ENCODE measurements at places on chromosomes 6 and 20.

- no peak for DNase-seq
Measured at GRCh38 chr6:96156425-96156824, 140.7 kb downstream of the FUT9 start.

- no peak for DNase-seq
Measured at GRCh38 chr6:69624944-69625343, 171.9 kb downstream of the LMBRD1 start.

DNA sequence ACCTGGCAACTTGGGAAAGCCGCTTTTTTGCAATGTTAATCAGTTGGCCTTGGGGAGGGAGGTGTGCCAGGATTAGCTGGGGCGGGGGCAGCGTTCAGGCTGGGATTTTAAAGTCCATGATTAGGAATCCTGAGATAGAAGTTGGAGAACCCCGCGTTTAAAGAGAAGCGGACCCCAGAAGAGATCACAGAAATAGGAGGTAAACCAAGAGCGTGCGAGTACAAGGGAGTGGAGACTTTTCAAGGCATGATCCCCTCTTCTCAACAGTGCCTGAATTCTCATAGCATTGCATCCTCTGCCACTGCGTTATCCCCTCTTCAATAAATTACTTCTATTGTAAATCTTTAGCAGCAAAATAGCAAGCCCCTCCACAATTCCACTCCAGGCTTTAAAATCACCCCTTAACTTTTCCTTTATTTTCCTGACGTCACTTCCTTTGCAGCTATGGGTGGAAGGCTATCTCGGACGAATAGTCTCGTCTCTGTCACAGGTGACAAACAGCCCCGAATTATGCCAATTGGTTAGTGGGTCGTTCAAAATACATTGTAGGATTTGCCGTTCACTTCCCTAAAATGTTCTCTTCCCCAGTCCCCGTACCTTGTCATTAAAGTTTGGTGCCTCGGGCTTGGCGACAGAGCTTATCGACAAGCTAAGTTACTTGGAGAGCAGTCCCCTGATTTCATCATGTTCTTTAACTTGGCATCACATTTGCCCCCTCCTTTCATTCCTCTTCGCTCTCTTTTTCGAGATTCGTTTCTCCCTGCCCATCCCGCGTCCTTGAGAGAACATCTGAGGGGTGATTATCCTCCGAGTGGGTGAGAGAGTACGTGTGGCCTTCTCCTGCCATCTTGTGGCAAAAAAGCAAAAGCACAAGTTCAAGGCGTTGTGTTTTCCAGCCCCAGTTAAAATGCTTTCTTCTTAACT, 17.1 kb downstream of the OR2B2 start:
- DNase-seq: peak; percentile 54

DNA sequence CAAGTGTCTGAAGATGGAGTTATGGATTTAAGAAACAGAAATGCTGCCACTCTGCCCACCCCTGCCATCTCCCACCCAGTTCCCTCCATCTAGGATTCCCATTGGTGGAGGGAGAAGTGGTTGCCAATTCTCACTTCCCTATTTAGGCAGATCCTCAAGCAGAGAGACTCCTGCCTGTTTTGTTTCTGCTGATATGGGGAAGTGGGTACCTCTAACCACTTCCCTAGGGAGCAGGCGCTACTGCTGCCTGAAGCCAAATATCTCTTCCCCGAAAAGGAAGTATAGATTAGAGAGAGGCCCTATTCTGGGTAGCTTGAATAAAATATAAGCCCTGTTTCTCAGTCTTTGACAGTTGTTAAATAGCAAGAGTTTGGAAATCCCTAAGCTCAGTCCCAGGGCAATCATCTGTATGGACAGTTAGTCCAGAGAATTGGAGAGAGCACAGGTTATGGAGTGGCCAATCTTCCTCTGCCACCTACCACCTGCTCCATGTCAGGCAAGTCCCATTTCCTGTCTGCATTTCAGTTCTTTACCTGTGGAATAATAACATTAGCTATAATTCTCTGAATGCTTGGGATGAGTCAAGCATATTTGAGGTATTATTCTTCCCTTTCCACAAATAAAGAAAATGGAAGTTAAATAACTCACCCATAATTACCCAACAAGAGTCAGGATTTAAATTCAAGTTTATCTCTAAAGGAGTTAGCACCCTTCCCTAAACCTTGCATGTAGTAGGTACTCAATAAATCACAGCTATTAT, 2.6 kb upstream of the ADGB start:
- no peak for DNase-seq

DNA sequence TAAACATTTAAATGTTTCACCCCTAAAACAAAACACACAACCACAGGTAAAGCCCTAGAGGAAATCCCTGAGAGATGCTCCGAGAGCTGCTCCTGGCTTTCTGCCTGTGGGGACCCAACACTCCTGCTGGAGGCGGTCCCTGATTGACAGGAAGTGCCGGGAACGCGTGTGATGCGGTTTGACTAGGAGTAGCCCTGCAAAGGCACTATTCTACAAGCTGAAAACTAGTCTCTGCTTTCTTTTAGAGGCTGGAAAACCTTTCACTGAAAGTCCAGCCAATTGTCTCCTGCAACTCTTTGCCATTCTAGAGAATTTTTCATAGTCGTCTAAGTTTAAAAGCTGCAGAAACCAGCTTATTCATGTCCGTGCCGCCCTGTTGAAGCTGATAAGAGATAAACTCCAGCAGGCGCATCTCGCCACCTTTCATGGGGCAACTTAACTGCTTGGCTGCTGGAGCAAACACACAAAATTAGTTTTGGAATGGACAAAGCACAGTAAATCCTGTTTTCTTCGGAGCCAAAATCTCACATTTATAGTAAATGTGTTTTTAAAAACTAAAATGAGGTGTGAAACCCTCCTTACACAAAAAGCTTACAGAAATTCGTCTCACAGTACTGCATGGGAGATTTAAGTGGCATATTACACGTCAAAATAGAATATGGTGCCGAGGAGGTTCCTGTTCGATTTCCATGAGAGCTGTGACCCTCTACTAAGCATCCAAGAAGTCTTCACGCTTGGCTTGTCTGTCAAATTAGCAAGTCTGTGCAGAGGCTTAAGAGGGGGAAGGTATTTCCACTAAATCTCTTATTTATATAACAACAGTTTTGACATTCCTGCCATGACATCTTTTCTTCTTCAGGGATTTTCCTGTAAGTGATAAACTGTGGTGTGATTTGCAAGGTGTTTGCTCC, 46.9 kb downstream of the DACT2 start:
- DNase-seq: no peak

DNA sequence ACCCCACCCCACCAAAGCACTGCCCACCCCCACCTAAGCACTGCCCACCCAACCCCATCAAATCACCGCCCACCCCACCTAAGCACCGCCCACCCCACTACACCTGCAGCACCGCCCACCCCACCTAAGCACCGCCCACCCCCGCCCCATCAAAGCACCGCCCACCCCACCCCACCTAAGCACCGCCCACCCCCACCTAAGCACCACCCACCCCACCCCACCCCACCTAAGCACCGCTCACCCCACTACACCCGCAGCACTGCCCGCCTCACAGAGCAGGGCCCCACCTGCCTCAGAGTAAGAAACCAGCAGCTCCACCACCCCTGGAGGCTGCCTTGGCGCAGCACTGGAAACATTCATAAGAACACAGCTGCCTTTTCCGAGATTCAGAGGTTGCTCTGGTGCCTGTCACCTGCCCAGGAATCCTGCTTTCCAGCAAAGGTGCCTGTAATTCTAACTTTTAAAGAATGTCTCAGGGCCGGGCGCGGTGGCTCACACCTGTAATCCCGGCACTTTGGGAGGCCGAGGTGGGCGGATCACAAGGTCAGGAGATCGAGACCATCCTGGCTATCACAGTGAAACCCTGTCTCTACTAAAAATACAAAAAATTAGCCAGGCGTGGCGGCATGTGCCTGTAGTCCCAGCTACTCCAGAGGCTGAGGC, 148.2 kb downstream of the BMP7 start:
- no peak for DNase-seq

- DNase-seq: no peak
Measured at GRCh38 chr6:130743175-130743574, 84.0 kb upstream of the SMLR1 start.

DNA sequence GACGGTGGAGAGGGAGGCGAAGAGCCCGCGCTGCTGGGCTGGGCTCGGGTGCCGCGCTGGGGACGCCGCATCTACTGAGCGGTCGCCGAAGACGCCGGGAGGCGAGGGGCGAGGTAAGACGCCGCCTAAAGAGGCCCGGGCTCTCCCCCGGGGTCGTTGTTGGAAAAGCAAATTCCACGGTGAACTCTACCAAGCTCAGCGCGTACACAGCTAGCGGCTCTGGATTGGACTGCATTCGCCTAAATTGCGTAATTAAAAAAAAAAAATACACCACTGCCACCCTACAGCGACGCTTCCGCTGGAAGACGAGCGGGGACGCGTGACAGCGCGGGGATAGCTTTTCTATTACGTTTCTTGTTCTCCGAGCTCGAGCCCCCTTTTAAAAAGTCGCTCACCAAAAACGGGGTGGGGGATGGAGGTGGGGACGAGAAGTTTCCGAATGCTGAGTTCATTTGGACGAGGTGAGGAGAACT, 92.0 kb upstream of the PRDM1 start:
- DNase-seq: peak; percentile 25

DNA sequence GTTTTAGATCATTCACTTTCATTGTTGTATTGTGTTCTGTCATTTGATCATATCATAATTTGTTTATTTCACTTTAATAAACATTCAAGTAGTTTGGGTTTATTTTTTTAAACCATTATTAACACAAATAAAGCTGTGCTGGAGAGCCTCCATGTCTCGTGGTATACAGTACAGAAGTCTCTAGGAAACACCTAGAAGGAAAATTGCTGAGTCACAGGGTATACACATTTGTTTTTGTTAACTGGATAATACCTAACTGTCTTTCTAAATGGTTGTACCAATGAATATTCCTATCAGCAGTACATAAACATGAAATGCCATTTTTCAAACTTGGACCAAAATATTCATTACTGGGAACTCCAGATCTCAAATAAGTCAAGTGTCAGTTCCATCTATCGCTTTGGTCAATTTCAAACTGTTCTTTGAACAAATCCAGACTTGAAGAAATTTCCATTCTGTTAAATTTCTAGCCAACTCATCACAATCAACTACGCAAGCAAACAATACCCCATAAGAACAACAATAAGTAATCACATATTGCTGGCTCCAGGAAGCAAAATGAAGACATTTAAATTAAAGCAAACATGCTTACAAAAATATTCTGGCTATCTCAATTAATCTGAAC, 138.1 kb downstream of the ATXN1 start:
- no peak for DNase-seq

- DNase-seq: peak; percentile 84
Measured at GRCh38 chr20:266596-267562, 9.4 kb downstream of the DEFB132 start.

DNA sequence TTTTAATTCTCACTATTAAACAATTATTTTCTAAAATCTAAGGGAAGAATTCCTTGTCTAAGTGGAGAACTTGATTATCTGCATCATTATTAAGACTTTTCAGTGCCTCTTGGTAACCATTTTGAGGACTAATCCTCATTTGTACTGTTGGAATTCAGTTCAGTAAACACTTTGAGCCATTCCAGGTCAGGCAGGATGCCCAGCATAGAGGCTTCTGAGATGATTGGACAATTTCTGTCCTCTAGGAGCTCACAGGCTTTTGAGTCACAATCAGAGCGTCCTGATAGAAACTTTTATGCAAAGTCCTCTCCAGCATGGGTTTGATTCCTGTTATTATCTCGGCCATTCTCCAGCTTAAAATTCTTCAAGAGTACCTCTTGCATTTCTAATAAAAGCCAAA, 1304.6 kb downstream of the EPHA7 start:
- DNase-seq: no peak

DNA sequence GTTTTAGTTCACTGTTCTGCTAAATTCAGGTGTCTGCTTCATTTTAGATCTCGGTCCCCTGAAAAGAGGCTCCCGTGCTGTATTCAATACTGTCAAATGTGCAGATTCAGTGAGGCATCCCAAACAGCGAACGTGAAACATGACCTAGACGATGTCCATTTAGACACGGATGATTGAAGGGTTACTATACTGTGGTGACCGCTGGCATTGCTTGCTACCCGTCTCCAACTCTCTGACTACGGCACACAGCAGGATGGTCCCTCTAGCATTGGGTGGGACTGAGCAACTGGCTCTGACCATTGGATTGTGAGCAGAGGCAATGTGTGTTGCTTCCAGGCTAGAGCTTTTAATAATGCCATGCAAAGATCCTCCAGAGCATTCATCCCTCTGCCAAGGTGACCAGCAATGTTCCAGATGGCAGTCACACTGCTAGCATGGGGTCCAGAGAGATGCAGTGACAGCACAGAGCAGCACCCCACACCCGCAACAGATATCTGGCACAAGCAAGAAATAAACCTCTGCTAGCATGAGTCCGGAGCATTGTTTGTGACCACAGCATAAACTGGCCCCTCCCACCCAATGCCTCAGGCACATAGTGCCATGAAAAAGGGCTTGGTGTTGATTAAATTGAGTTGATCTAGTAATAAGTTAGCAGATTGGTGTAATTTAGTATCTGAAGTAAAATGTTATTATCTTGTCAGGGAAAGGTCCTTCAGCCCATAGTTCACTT, 9.0 kb downstream of the METTL24 start:
- no peak for DNase-seq

DNA sequence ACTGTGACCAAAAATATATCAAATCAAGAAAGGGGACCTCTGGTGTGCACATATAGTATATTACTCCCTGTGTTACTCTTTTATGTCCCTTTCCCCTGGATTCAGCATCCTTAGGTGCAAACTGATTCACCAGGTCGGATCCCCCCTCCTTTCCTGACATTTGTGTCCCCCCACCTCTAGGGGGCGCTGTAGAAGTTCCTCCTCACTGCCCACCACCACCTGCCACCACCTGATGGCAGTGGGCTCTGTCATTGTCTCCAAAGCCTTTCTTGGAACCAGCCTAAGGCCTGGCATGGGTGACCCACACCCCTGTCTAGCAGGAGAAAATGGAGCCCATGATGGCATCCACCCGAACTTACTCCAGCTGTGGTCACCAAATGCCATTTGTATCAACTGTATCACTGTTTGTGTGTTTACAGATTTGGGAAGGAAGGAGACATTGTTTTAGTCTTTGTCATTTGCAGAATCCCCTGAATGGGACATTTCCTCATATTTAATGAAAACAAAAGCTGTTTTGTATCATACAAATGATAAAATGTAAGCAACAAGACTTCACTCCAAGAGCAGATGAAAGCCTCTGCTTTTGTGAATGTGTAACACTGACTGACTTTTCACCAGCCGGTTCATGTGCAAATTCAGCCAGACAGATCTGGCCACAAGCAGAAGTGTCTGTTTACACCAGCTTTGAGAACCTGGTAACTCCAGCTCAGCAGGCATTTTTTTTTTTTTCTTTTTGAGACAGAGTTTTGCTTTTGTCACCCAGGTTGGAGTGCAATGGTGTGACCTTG, 66.2 kb downstream of the ARMC2 start:
- DNase-seq: peak; percentile 28
